ENCODE measurements at places on chromosomes 6 and 20. TPM values are rescaled to one million over a fixed set of nuclear protein-coding genes. Genes with fewer than 3 reads are reported as not detected.

The ASIP gene
- not detected for total RNA-seq

DNA sequence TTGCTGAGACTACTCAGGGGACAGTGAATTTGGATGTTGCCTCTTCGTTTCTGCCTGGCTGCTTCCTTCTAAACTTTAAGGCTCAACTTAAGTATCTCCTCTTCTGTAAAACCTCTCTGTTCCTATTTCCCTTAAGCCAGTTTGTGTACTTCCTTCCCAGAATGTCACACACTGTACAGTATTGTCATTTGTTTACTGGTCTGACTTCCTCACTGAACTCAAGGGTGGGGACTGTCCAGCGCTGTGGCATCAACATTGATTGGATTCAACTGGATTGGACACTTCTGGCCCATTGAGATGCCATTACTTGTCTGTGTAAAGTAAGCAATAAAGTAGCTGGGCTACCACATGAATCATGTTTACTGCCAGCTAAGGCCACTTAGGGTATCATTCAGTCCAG, 69.7 kb downstream of the ANKS1A start:
- no peak for DNase-seq

The LHFPL5 gene
- not detected for total RNA-seq

- peak; percentile 53 for DNase-seq
Measured at GRCh38 chr6:36769676-36770499, 69.4 kb downstream of the CPNE5 start.

DNA sequence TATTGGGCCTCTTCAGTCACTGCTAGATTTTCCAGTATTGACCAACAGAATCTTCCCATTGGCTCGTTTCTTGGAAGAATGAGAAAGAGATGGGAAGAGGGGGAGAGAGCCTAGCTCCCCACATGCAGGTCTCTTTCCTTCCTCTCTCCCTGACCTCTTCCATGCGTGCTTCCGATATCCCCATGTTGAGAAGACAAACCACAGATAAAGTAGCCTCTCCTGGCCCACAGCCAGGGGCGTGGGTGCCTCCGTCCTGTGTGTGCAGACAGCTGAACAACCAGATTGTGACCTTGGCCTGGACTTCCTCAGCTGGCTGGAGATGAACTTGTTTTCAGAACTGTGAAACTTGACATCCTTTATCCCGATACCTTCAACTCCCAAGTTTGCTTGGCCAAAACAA, 71.0 kb downstream of the EDN3 start:
- DNase-seq: no peak
